ENCODE measurements at places on chromosomes 3 and 15.

DNA sequence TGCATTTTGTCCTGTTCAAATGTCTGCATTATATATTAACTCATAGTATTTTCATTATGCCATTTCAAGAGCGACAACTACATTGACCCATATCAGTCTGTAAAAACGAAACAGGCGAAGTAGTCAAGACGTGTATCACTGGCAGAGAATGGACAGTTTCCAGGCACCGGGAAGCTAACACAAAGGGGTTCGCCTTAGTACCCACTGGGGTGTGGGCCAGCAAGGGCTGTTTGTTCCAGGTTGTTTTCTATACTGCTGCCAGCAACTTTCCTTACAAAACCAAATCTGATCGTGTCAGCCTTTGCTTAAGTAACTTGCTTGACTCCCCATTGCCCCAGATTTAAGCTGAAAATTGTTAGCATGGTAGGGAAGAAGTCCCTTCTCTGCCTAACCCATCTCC lies 87.1 kb downstream of the CGNL1 start:
- DNase-seq = peak; percentile 53

DNA sequence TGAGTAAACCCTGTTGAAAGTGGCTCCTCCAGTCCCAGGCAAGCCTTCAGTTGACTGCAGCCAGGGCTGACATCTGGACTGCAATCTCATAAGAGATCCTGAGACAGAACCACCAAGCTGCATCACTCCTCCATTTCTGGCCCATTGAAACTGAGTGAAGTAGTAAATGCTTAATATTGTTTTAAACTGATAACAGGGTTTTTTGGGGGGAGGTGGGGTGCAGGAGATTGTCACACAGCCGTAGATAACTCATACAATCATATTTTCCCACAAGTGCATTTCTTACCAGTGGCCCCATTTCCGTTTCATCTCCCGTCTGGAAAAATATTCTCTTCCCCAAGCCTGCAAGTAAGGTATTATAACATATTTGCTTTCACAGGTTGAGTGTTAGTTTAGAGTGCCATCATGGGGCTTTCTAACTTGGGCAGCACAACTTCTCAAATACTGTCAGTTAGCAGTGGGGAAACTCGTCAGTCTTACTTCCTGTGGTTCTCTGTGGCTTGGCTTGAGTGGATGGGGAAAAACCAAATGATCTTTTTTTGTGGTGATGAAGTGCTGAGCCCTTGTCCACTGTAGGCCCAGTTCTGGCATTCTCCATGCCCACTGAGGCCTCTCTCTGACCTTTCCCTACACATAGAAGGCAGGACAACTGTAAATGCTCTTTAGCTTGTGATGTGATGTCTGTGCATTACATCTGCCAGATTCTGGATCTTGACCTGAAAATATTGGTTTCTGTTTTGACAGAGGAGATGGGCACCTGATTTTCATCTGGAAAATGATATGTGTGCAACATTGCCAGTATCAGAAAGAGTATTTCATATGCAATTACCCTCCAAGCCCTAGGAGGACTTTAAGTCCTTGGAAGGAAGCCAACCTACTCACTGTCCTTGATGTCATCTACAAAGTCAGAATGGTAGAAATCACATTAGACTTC lies 90.1 kb upstream of the BHLHE40 start:
- DNase-seq = no peak

GRCh38 chr3:64431526-64432091 lies 206.3 kb upstream of the PRICKLE2 start:
- DNase-seq = no peak

DNA sequence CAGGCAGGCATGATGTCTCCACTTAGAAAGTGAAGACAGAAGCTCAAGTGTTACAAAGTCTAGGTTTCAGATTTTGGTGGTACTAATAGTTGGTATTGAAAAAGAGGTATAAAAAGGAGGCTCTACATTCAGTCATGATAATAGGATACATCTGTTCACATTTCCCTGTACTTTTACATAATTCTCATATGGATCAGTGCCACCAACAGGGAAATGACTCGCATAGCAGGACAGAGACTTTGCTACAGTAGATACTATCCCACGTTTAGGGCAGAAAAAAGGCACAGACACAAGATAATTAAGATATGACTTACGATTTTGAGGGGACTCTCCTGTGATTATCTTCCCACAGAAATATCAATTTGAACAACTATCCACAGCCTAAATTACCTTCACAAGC lies 1062.9 kb upstream of the EPHA6 start:
- DNase-seq = no peak

DNA sequence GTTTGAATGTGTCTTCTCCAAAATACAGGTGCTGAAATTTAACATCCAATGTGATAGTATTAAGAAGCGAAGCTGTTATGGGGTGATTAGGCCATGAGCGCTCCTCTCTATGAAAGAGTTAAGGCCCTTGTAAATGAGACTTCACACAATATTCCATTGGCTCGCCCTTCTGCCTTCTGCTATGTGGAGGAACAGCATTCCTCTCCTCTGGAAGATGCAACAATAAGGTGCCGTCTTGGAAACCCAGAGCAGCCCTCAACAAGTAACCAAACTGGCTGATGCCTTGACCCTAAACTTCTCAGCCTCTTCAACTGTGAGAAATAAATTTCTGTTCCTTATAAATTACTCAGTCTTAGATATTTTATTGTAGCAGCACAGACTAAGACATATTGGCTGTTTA lies 874.6 kb downstream of the ROBO1 start:
- DNase-seq = no peak
